ENCODE measurements at places on chromosomes 5 and 9. TPM values are rescaled to one million over a fixed set of nuclear protein-coding genes. Genes with fewer than 3 reads are reported as not detected.

Gene DMRTA1
- polyA plus RNA-seq = 0.15 TPM

Gene ATP10B
- polyA plus RNA-seq = 0.60 TPM

Gene FOXD4L3
- 0.23 TPM for polyA plus RNA-seq

DNA sequence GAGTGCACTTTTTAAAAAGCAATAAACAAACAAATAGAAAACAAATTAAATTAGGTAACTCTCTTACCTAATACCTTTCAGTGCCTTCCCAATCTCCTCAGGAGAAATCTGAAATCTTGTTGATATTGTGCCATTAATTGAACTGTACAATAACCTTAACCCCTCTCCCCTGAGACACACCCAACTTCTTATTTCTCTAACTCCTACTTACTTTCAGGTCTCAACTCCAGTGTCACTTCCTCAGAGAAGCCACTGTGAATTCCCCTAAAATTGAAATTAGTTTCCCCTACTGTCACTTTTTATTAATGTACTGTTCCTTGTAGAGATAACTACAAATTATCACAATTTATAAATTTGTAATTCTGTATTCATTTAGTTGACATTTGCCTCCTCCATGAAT lies 295.3 kb upstream of the TNC start:
- no peaks in the 10 kb centered on the region for H3K27me3 ChIP-seq
- H3K4me1 ChIP-seq = no peaks in the 10 kb centered on the region
- no peak overlapping the region for H3K27ac ChIP-seq
- no peak for DNase-seq
- no peak overlapping the region for H3K4me3 ChIP-seq
- H3K36me3 ChIP-seq = no peaks in the 10 kb centered on the region

DNA sequence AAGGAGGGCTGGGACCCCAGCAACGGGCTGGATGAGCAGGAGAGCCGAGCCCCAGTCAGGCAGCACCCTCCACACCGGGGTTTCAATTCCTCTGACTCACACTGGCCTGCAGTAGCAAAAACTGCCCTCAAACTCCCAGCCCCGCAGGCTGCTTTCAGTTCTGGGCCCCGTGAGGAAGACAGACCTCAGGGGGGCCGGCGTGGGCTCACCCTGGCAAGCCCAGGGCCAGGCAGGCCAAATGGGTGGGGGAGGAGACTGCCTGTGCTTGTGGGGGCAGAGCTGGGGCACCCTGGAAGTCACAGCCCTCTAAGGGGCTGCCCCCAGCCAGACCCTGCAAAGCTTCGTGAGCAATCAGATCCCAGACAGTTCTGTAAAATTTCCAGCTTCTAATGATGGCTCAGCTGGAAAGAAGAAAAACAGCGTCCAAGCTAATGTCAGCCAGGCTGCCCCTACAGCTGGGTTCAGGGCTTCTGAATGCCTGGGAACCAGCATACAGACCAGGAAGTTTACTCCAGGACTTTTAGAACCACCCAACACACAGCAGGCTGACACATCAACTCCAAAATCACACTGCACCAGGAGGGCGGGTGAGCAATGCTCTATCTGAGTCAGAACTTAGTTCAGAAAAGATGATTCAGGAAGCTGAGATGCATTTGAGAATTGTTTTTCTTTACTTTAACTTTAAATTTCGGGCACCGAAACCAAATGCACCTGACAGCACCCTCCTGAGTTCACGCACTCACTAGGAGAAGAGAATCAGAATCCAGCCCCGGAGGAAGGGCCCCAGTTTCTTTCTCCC lies 34.7 kb downstream of the LPCAT1 start:
- no peak overlapping the region for H3K4me3 ChIP-seq
- H3K36me3 ChIP-seq = peaks cover 80% of the 10 kb centered on the region
- H3K27ac ChIP-seq = no peak overlapping the region

GRCh38 chr5:165836046-165836445 lies 2330.6 kb downstream of the MAT2B start:
- no peaks in the 10 kb centered on the region for H3K4me1 ChIP-seq
- H3K4me3 ChIP-seq = no peak overlapping the region
- no peak overlapping the region for H3K27ac ChIP-seq
- H3K27me3 ChIP-seq = no peaks in the 10 kb centered on the region
